ENCODE measurements at places on chromosomes 7 and 10.

DNA sequence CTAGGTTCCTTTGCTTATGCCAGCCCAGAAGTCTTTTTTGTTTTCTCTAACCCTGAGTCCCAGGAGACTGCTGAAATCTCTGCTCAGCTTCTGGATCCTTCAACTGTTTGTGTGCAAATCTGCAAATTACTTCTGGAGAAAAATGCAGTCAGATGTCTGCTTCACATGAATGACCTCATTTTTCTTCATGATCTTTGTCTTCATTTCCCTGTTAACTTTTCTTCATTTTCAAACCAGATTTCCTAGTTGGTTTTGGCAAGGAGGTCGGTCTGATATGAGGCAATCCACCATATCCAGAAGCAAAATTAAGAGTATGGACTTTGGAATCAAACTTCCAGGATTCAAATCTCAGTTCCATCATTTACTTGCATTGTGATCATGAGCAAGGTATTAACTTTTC lies 66.8 kb downstream of the ZNF503 start:
- no peak for DNase-seq

- no peak for DNase-seq
Observed at GRCh38 chr7:121833991-121834390, 39.0 kb upstream of the PTPRZ1 start.

GRCh38 chr10:65342245-65342644 lies 1583.6 kb upstream of the LRRTM3 start:
- no peak for DNase-seq

DNA sequence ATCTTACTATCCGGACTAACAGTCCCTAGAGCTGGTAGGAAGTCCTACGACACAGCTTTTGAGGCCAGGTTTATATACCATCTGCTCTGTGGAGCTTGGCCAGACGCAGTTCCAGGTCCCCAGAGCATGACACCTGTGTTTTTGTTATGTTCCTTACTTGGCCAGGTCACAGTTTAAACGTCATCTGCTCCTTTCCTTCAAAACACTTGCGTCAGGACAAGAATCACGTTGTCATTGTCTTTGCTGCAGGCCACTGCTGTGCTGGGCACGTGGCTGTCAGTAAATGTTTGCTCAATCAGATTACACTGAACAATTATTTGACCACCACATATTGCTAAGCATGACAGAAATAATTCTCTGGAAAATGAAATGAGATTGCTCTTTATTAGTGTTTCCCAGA lies 23.9 kb downstream of the SLC18A2 start:
- no peak for DNase-seq

DNA sequence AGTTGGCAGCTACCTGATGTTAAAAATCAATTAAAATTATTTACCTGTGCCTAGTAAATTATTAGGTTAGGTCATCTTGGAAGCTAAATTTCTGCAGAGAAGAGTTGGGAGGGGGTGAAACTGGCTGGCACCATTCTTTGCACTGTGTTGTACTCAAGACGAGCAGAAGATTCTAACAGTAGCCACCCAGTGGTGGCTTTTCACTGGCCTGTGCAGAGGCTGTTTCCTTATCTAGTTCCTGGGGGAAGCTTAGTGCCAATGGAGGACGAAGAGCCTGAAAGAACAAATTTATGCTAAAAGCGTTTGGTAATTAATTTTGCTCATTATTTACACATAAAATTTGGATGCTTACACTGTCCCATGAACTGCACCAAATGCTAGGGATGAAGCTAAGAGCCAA lies 595.3 kb downstream of the XPNPEP1 start:
- DNase-seq: no peak

DNA sequence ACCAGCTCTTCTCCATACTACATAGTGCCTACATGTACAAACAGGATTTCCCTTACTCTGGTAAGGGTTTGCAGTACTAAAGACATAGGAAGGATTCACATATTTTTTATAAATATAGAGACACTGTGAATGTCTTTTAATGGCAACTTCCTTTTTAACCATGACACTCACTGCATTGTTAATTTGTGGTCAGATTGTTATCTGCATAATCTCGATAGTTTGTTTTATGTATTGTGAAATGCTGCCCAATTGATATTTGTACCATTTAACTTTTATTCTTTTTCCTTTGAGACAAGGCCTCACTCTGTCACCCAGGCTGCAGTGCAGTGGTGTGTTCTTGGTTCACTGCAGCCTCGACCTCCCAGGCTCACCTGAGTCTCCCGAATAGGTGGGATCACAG lies 39.7 kb downstream of the SP8 start:
- DNase-seq: no peak

GRCh38 chr10:5526691-5527331 lies 2.0 kb downstream of the CALML3 start:
- no peak for DNase-seq

GRCh38 chr7:36315309-36315944 lies 74.2 kb upstream of the ANLN start:
- no peak for DNase-seq

GRCh38 chr7:142228537-142229104 lies 29.2 kb downstream of the PRSS58 start:
- DNase-seq: no peak

- no peak for DNase-seq
Observed at GRCh38 chr10:20257422-20257821, 441.2 kb downstream of the PLXDC2 start.

DNA sequence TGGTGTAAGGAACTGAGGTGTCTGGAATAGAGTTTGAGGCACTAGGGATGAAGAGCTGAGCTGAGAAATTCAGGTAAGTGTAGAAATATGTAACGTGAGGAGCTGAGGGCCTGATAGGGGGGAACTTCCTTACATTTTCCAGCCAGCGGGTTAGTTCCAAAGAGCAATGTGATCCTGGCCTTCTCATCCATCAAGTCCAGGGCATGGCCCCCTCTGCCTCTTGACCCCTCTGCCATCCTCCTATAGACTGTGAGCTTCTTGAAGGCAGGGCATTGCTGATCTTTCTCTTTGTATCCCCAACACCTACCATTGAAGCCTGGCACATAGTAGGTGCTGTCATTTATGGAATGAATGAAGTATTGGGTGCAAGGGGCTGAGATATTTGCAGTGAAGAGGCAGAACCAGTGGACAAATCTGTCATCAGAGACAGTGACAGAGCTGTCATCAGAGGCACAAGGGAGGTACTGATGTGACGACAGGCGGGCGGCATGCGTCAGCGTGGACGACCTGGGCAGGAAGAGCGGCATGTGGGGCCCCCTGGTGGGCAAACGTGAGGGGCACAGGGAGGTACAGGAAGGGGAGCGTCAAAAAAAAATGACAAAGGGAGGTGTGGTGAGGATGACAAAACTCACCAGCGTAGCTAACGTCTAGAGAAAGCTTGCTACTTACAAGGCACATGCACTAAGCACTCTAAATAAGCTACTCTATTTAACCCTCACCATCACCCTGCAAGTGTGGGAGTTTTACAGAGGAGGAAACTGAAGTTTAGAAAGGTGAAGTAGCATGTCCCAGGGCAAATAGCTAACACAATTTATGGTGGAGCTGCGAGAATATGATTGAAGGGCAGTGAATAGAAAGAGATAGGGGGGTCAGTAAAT lies 5.2 kb upstream of the CAMK2G start:
- peak; percentile 95 for DNase-seq

- no peak for DNase-seq
Observed at GRCh38 chr10:75287697-75288096, 51.9 kb upstream of the COMTD1 start.

DNA sequence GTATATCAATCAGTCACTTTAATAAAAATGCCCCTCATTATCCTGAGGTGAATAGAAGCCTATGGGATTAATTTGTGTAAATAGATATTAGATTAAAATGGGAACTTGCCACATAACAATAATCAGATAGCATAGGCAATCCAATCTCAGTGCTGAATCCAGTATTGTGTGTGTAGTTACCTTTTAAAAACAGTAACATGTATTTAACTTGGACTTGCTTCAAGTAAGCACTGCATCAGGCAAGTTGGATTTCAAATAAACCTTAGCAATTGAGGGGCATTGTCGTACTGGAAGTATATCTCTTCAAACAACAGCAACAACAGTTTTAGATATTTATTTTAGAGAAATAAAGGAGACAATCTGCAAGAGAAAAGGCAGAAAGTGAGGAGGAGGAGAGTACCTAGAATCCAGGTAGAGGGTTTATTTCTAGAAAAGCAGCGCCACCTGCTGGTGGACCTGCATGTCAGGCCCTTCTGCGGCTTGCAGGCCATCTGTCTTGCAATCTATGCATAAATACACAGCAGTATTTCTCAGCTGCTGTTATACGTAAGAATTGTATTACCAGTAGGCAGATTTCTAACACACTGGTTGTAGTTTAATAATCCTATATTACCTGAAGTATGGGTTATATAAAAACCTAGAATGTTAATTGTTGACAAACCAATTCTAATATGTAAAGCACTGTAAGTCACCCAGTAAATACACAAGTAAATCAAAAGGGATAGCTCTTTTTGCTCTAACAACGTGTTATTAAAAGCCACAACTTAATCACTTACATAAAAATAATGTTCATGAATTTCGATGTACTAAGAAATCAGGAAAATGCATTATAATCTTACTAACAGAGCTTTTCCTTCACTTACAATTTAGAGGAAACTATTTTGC lies 652.8 kb downstream of the KCNMA1 start:
- peak; percentile 41 for DNase-seq

DNA sequence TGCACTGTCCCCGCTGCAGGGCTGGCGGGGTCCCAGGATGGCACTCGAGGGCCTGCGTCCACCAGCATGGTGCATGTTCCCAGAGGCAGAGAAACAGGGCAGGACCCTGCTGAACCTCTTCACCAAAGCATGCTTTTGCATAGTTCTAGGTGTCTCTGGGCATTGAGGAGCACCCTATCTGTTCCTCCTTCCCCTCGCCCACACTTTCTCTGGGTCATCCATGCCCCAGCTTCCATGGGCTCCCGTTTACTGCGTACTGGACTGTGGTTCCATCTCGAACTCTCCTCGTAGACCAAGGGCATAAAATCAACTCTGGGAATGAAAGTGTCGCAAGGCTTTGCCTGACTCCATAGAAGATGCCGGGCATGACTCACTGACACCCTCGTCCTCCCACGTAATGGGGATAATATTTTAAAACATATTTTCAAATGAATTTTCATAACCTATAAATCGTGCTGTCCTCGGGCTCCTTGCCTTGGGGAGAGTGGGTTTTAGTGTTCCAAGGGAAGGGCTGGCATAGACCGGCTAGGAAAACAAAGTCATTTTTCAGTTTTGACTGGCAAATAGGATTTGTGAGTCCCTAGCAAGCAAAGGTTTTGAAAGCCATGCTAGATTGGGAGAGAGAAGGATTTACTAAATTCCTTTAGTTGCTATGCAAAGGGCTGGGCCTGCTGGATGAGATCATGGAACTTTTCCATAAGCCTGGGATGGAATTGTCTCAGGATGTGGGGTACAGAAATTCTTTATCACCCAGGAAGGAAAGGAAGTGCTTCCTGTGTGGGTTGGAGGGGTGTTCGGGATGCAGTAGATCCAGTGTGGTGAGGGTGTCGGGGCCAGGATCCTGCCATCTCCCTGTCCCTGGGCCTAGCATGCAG lies 498.7 kb upstream of the MKI67 start:
- DNase-seq: no peak

DNA sequence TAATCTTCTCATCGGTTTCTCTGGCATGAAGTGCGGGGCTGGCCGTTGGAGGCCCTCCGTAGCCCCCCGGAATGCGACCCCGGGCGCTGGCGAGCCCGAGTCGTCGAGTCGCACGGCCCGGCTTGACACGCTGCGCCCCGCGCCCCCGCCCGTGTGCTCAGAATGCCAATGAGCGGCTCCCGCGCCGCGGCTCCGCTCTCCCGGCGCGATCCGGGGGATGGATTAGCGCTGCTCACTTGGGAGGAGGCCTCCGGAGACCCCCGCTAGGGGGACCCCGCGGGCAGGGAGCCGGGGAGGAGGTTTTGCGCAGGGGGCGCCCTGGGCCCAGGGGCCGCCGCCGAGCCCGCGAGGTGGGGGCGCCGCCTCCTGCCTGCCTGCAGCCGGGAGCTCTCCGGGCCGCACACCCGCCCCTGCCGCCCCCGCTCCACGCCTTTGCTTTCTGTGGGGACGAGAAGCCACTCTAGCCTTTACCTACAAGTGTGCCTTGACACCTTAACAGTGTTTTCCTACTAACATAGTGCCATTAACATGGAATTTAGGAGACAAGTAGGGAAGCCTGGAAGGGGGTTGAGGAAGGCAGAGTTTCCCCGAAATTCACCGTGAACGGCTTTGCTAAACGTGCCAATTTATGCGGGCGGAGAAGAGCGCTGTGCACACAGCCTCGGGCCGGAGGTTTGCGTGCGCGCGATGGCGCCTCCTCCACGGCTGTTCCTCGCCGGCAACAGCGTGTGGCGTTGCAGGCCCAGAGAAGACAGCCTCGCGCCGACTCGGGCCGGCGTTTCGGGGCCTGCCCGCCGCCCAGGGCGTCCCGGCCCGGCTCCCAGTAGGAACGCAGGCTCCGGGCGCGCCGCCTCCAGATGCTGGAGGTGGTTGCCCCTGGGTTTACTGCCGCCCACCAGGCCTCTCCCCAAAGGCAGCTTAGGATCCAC lies 7.1 kb downstream of the SHH start:
- DNase-seq: peak; percentile 26

DNA sequence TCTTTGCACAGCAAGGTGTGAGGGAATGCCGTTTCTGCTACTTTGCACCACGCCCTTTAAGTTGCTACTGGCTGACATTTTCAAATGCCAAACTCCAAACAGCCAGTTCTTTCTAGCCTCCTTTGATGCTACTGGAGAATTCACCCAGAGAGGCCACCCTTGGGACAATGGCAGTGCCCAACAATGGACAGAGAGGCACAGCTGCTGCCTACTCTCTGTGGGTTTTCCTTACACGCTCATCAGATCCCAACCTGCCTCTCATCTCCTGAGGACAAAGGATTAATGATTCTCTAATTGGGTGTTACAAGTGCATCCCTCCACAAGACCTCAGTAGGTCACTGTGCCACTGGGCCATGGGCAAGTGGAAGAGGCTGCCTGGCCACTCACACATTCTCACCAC lies 105.8 kb downstream of the COBL start:
- no peak for DNase-seq

DNA sequence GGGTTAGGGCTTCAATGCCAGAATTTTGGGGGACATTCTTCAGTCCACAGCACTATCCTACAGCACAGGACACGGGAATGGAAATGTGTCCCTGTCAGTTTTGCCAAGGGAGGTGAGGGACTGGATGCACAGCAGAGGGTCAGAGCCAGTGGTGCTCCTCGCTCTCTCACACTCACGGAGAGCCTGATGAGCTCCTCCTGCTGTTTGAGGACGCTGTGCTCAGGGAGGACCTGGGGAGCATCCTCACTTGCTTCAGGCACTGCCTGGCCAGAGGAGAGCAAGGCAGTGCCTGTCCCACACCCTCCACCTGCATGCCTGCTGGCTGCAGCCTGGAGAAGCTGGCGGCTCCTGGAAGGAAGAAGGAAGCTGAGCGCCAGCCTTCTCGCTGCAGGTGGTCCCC lies 58.6 kb downstream of the RAMP3 start:
- no peak for DNase-seq

DNA sequence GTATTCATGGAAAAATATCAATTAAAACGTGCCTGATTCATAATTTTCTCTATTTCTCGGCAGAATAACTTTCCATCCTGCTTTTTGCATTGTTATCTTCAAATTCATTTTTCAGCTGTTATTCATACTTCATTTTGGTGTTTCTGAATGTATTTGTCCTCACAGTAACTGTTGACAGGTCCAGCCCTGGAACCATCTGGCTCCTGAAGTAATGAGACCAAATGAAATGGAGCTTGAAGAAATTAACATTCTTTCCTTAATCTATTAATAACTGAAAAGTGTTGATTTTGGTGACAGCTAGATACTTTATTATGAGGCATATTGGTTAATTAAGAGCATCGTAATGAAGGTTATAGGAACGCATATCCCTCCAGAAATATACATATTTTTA lies 257.0 kb upstream of the MINDY3 start:
- no peak for DNase-seq

Data from CD4-positive, alpha-beta T cell treated with Interleukin-21 for 1 hour (primary cell).